ENCODE measurements at places on chromosomes 11 and 22.

DNA sequence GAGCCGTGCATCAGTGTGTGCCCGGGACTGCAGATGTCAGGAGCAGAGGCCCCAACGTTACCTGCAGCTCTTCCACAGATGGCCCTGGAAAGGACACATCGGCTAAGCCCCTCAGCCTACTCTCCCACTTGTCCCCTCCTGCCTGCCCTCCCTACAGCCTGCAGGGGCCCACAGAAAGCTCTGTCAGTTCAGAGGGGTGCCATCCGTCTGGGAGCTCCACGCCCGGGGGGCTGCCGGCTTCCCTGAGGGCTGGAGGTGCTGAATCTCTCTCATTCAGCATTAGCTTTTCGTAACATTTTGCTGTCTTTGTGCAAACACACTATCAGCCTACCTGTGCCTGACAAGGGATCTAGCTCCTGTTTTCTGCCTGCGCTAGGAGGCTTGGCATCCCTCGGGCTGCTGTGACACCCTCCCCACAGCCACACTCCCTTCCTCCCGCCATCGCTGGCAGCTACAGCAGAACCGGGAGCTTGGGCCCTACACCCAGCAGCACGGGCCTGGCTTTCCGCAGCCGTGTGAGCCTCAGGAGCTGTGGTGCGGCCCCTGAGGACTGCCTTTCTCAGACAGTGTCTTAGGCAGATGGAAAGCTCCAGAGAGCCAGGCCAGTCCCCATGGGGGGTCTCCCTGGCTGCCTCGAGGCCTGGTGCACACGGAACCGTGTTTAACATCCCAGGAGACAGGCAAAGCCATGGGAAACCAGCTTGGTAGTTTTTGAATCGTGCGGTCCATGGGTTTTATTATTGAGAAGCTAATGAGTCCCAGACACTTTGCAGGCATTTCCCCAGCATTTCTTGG lies 198.3 kb upstream of the B3GAT1 start:
- DNase-seq: no peak

- DNase-seq: no peak
Measured at GRCh38 chr11:4684631-4685285, 12.9 kb downstream of the OR51E2 start.

GRCh38 chr11:48003926-48004325 lies 23.6 kb downstream of the PTPRJ start:
- DNase-seq: no peak

- DNase-seq: no peak
Measured at GRCh38 chr11:134544095-134544815, 132.2 kb upstream of the B3GAT1 start.

- DNase-seq: no peak
Measured at GRCh38 chr11:14021738-14022137, 59.2 kb downstream of the SPON1 start.

DNA sequence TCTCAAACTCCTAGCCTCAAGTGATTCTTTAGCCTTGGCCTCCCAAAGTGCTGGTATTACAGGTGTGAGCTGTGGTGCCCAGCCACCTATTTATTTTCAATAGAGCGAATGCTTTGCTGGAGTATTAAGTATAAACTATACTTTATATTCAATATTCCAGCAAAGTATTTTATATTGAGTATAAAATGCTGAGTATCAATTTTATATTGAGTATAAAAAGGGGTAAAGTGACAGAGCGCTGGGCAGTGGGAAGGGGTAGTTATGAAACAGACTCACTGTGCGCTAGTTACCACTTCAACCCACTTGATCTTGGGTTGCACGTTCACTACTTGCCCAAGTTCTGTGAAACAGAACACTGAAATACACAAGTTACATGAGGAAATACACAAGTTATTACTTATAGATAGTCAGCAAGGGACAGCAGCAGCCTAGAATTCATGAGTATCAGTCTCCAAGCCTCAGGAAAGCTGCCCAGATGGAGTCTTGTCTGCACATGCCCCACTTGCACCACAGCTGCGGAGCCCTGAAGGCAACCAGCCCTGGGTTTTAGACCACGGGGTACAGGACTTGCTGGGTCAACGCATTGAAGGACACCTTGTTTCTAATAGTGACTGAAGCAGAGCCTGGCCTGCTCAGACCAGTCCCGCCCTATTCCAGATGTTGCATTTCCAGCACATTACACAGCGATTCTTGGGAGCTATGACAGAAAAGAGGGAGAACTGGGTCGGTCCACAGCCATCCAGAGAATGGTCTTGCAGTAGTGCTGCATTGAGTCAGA lies 51.6 kb upstream of the SYT13 start:
- DNase-seq: no peak
